Fibroblast of skin of abdomen (primary cell): ENCODE measurements at places on chromosomes 7 and 10.
A peak's percentile ranks its signal among the peaks of the same experiment; 100 is the strongest.

- DNase-seq: peak; percentile 59
Observed at GRCh38 chr7:151572136-151572535, 52.4 kb upstream of the RHEB start.

DNA sequence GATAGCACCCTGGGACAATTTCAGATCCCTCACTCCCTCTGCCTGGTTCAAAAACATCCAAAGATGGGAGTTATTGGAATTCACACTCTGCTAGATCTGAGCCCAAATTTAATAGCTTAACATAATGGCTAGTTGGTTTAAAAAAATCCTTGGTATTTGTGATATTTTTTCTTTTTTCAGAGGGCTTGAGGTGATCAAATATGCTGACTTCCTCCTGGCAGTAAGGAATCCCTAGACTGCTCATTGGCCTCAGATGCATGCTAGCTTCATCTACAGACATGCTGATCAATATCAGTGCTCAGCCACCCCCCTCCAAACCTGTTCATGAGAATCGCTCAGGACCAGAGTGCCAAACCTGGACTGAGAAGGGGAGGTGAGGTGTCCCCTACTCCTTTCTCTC, 74.7 kb upstream of the PLPP4 start:
- DNase-seq: peak; percentile 33

DNA sequence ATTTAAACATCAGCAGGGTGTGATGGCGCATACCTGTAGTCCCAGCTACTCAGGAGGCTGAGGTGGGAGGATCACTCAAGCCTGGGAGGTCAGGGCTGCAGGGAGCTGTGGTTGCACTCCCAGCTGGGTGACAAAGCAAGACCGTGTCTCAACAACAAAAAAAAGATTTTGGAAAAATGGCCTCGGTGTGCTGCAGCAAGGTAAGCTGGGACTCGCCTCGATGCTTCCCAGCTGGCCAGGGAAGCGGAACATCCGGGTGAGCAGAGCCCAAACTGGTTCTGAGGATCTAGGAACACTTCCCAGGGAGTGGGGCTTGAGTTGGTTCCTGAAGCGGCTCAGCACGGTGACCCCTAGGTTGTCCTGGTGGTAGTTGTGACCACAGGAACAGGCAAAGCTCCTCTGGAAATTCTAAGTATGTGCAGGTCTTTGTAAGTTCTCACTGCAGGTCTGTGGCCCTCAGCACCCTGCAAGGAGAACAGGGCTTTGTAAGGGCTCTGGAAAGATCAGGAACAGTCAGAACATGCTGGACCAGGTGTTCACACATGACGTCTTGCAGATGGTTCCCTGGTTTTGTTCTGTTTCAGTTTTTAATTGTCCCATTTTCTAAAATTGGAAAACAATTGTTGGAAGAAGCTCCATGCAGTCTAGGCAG, 38.6 kb upstream of the ZMIZ2 start:
- no peak for DNase-seq

DNA sequence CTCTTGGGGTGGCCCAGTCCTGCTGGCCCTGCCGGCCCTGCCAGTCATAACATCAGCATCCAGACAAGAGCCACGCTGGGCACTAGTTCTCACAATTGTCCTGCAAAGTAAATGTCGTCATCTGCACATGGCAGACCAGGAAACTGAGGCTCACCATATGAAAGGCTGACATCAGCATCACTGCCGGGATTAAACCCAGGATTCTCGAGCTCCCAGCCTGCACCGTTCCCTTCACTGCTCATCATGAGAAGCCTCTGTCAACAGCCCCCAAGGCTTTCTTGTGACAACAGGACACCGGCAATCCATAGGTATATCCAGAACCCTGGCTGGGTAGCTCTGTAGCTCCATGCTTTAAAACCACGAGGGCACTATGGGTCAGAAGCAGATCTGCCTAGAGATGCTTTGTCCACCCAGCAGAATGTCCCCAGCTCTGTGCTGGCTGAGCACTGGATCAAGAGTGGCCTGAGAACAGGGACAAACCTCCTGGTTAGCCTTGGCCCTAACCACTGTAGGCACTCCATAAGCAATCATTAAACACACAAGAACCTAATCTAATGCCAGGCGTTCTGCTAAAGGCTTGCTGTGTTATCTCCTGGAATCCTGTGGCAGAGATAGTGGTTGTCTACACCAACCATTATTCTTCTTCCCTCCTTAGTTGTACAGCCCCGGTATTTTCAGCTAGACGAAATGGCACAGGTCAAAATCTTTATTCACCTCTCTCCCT, 41.2 kb upstream of the C10orf71 start:
- DNase-seq: no peak

DNA sequence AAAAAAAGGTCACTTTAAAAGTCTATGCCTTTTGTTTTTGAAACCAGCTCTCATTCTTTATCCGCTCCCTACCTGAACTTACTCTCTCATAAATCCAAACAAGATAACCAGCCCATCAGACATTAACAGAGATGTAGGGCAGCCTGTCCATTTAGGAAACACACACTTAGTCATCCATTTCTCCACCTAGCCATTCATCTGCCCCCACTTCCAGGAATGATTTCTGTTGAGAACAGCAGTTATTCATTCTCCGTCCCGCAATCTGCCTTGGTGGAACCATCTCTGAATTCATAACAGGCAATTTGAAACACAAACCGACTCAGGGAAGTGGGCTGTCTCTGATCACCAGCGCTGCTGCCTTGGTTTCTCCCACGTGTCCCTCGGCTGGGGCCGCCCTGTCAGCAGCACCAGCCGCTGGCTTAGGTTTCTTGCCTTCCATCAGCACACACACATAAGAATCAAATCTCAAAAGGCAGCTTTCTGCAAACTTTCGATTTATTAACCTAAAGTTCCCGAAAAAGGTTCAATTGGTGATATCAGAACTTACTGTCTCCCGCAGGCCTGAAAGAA, 528.2 kb upstream of the NRP1 start:
- DNase-seq: no peak

DNA sequence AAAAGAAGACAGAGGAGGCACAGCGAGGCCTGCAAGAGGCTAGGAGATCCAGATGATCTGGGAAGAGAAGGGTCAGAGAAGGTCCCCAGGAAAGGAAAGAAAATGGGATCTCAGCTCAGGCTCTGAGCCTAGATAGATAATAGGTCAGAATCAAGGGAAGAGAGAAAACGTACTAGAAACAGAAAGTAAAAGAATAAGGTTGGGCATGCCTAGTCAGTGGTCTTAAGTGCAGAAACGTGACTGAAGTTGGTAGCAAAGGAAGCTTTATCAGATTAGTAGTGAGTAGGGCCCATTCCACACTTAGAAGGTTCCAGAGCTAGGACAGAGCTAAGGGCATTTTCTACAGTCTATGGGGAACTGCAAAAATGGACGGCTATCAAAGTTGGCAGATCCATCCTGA, 84.8 kb upstream of the ASAH2 start:
- DNase-seq: no peak

DNA sequence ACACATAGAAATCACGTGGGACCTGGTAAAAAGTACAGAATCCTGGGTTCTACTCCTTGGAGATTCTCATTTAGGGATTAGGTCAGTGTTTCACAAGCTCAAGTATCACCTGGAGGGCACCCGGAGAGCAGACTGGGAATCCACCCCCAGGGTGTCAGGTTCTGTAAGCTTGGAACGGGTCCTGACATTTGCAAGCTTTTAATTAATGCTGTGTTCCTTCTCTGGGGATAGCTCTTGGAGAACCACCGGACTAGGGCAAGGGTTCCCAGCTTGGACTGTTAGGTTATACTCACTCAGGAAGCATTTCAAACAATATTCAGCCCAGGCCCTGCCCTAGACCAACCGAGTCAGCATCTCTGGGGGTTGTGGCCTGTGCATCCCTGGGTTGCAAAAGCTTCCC, 23.0 kb downstream of the TCF7L2 start:
- DNase-seq: no peak

- peak; percentile 76 for DNase-seq
Observed at GRCh38 chr10:88934900-88935672, 17.5 kb downstream of the ACTA2 start.

- no peak for DNase-seq
Observed at GRCh38 chr10:5694573-5694972, 9.9 kb downstream of the TASOR2 start.

DNA sequence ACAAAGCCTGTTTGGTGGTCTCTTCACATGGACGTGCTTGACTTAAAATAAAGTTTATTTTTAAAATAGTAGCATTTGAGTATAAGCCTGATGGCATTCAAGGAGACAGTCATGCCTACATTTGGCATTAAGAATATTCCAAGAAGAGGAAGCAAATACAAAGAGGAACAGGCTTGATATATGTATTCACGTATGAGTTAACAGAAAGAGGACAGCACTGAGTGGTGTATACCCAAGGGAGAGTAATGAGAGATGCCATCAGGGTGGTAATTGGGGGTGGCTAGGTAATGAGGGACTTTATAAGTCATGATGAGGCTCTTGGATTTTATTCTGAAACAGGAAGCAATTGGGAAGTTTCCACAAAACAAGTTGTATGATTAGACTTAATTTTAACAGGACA, 363.3 kb downstream of the SEMA3D start:
- no peak for DNase-seq

DNA sequence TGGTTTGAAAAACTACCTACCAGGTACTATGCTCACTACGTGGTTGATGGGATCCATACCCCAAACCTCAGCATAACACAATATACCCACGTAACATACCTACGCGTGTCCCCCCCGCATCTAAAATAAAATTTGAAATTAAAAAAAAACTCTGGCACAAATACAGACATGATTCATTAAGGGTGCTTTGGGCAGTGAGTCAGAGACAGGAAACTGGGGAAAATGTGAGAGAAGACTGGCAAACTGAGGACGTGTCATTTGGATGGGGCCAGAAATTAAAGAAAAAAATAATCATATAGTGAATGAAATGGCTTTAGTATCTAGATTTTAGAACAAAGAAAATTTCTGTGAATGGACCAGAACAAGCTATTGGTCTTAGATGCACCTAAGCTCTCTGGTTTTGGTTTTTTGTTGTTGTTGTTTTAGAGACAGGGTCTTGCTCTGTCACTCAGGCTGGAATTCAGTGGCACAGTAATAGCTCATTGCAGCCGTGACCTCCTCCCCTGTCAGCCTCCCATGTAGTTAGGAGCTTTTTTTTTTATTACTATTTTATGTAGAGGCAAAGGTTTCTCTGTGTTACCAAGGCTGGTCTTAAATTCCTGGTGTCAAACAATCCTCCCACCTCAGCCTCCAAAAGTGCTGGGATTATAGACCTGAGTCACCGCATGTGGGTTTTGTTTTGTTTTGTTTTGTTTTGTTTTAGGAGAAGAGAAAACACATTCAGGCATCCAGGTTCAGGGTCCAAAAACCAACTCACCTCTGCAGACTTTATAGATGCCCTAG, 5.9 kb upstream of the PRSS58 start:
- peak; percentile 22 for DNase-seq

DNA sequence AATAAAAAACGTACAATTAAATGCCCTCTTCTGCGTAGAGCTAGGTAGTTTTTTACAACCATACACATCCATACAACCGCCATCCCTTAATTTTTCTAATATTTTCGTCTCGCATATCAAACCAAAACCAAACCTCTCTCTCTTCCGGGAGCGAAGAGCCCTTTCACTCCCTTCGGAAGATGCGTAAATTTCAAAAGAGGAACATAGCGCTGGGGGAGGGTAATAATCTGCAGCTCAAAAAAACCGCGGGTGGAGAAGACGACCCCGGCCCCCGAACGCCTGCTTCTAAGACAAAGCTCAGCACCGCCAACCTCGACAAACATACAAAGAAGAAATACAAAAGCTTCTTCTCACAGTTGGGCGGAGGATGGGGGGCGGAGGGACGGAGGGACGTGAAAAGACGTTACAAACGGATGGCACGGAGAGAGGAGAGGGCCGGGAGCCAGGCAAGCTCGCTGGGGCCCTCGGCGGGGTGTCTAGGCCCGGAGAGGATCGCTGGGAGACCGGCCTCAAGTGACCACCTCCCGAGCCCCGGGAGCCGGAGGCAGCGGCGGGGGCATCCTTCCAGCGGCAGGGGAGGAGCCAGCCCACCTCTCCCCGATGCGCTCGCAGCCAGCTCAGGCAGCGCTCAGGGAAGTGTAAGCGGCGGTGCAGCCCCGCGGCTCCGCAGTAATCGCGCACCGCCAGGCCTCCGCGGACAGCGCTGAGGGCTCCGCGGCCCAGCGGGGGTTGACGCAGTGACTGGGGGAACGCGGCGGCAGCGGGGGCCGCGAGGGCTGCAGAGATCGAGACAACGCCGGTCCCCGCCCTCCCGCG, 851 bp downstream of the MKRN1 start:
- DNase-seq: peak; percentile 26

GRCh38 chr10:5843686-5844344, 30.6 kb upstream of the GDI2 start:
- no peak for DNase-seq

DNA sequence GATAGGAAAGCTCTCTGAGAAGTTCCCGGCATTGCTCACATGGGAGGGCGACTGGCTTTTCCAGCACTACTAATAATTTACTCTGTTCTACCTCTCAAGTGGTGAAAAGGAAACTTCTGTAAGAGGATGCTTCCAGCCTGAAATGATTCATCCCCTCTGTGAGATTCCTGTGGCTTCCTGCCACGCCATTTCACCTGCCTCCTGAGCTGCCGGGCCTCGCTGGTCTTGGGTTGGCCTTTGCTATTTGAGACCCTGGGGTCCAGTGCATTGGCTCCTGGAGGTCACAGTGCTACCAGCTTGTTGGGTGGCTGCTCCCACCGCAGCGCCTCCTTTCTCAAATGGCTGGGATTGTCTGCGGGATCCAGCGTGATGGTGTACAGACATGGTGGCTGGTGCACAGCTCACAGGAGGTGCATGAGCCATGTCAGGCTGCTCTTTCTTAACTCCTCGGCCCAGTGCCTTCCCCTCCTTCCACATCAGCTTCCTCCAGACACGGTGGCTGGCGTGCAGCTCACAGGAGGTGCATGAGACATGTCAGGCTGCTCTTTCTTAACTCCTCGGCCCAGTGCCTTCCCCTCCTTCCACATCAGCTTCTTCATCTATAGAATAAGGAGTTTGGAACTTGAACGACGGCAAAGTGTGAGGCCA, 42.9 kb upstream of the PCBD1 start:
- DNase-seq: peak; percentile 55

- DNase-seq: no peak
Observed at GRCh38 chr7:16210171-16210570, 211.2 kb downstream of the CRPPA start.

DNA sequence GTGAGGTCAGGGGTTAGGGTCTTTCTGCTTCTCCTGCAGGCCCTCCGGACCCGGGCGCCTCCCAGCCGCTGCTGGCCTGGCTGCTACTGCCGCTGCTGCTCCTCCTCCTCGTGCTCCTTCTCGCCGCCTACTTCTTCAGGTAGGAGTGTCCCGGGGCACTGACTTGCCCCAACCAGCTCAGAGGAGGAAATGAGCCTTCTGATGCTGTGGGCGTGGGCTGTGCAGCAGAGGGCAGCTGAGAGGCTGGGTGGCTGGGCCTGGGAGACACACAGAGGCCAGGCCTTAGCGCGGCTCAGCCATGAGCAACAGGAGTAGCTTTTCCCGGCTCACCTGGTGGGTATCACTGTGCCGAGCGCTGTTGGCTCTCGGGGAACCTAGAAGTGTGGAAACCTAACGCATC, 78.9 kb downstream of the MKI67 start:
- no peak for DNase-seq
